Epithelial cell of alveolus of lung (primary cell): ENCODE measurements at places on chromosomes 1 and 21. TPM values are rescaled to one million over a fixed set of nuclear protein-coding genes. Genes with fewer than 3 reads are reported as not detected.

KIF21B gene
- 0.08 and 1.9 TPM in 2 replicates for total RNA-seq

OLIG1 gene
- total RNA-seq: not detected in 2 replicates

LAMC2 gene
- 5.4 and 113 TPM in 2 replicates for total RNA-seq

KRTAP19-3 gene
- total RNA-seq: not detected in 2 replicates

RIPPLY3 gene
- 0.13 TPM in 1 of 2 replicates, not detected in the other for total RNA-seq

YTHDF2 gene
- 49.3 and 84.6 TPM in 2 replicates for total RNA-seq

FAM72C gene
- 0.72 and 2.1 TPM in 2 replicates for total RNA-seq

CHRM3 gene
- total RNA-seq: 0.13 and 3.8 TPM in 2 replicates

FAM167B gene
- total RNA-seq: 0.40 TPM in 1 of 2 replicates, not detected in the other

TCEA3 gene
- total RNA-seq: 2.5 and 6.2 TPM in 2 replicates

SLC35D1 gene
- 13.5 and 16.2 TPM in 2 replicates for total RNA-seq

GNAT2 gene
- 0.32 TPM in 1 of 2 replicates, not detected in the other for total RNA-seq

KLHDC7A gene
- total RNA-seq: not detected in 2 replicates

TEX35 gene
- total RNA-seq: not detected in 2 replicates

LAMB3 gene
- total RNA-seq: 4.8 and 35.4 TPM in 2 replicates

TEDDM1 gene
- total RNA-seq: not detected in 2 replicates

CRYBG2 gene
- 0.26 TPM in 1 of 2 replicates, not detected in the other for total RNA-seq

C1orf53 gene
- total RNA-seq: 1.1 and 1.8 TPM in 2 replicates

LYPD8 gene
- not detected in 2 replicates for total RNA-seq

NUP210L gene
- total RNA-seq: not detected in 2 replicates

RNF186 gene
- not detected in 2 replicates for total RNA-seq

AK5 gene
- 3.4 and 14.7 TPM in 2 replicates for total RNA-seq

ADAMTS4 gene
- 7.4 and 11.0 TPM in 2 replicates for total RNA-seq

TMEM125 gene
- 0.13 TPM in 1 of 2 replicates, not detected in the other for total RNA-seq

KCNA3 gene
- total RNA-seq: 0.64 and 0.91 TPM in 2 replicates

LMX1A gene
- total RNA-seq: not detected in 2 replicates

PPIH gene
- 38.1 and 51.3 TPM in 2 replicates for total RNA-seq

VCAM1 gene
- total RNA-seq: 15.0 and 35.4 TPM in 2 replicates

PRAMEF18 gene
- total RNA-seq: not detected in 2 replicates

LRRN2 gene
- total RNA-seq: under 0.01 TPM in 1 of 2 replicates, not detected in the other

SLC45A1 gene
- total RNA-seq: 4.3 and 7.2 TPM in 2 replicates

F13B gene
- not detected in 2 replicates for total RNA-seq

HNRNPCL1 gene
- total RNA-seq: not detected in 2 replicates
